Stimulated activated CD8-positive, alpha-beta memory T cell treated with anti-CD3 and anti-CD28 coated beads, Interleukin-12 subunit alpha, Interleukin-12 subunit beta, amount 100 ng/mL, for 1 hour (primary cell): ENCODE measurements at places on chromosomes 7 and 10.

GRCh38 chr10:127279334-127279774, 83.0 kb upstream of the INSYN2A start:
- DNase-seq, result no peak

- no peak for DNase-seq
These were observed 45.9 kb downstream of the MCMBP start for GRCh38 chr10:119826771-119827170.

GRCh38 chr10:38050212-38050611, 39.7 kb downstream of the ZNF33A start:
- no peak for DNase-seq

- no peak for DNase-seq
These were observed 126.2 kb downstream of the CCNY start for GRCh38 chr10:35462491-35462934.

- peak; percentile 52 for DNase-seq
These were observed 16.1 kb upstream of the GPR146 start for GRCh38 chr7:1028044-1028770.

GRCh38 chr7:17206349-17206905, 92.0 kb upstream of the AHR start:
- DNase-seq, result no peak

DNA sequence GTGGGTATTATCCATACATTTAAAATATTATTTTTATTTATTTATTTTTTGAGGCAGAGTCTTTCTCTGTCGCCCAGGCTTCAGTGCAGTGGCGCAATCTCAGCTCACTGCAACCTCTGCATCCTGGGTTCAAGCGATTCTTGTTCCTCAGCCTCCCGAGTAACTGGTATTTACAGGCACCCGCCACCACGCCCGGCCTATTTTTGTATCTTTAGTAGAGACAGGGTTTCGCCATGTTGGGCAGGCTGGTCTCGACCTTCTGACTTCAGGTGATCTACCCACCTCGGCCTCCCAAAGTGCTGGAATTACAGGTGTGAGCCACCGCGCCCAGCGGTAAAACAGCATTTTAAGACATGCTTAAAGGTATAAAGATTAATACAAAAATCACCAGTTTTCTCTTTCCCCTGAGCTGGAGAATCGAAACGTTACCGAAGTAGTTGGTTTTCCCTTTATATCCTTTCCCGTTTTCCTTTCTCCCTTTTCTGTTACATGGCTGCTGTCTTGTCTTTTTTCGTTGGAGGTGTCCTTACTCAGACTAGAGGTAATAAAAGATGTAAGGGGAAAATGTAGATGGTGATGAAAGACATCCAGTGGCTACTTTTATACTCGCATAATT, 1.7 kb downstream of the ARL5B start:
- DNase-seq, result no peak

DNA sequence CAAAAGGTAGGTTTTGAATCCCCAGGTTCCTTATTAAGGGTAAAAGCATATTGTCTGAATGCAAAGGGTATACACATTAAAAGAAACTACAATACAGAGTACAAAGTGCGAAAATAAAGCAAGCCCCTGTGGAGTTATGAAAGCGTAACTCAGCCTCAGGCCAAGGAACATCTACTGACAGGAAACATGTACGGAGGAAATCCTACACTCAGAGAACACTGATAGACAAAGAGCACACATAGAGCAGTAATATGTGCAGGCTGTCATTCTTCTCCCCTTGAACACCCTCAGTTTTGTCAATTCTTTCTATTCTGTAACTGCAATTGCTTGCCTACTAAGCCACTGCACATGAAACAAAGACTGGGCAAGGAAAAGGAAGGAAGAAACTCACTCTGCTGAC, 150.2 kb downstream of the DGKB start:
- DNase-seq, result no peak

DNA sequence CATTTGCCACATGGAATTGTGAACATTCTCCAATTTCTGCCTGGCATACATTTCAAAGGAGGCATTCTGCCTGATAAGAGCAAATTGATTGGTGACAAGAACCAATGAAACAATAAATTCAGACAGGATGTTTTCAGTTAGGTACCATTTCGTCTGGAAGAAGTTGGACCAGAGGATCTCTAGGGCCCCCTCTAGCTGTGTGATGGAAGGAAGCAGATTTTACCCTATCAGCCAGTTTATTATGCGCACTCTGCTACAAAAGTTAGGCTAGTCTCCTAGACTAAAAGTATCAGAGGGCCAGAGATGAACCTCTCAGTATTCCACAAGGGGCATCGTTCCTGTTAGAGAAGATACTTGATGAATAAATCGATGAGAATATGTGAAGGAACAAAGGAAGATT, 118.0 kb downstream of the BUB3 start:
- no peak for DNase-seq

GRCh38 chr7:25698451-25699113, 453.4 kb upstream of the NFE2L3 start:
- DNase-seq, result no peak

DNA sequence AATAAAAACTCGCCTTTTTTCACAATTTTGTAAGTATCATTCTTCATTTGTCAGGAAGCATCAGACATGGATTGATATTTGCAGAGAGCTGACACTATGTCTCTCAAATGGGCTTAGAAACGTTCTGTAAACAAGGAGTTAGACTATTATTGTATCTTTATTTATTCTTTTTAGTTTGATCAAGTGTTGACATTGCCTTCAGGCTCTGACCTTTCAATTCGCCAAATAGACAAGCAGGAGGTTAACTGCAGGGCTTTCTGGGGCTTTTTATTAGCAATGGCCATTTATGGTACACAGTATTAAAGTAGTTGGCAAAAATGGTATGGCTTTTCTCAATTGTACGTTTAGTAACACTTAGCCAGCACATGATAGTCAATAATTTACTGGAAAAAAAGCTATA, 221.7 kb downstream of the ZWINT start:
- DNase-seq, result no peak

DNA sequence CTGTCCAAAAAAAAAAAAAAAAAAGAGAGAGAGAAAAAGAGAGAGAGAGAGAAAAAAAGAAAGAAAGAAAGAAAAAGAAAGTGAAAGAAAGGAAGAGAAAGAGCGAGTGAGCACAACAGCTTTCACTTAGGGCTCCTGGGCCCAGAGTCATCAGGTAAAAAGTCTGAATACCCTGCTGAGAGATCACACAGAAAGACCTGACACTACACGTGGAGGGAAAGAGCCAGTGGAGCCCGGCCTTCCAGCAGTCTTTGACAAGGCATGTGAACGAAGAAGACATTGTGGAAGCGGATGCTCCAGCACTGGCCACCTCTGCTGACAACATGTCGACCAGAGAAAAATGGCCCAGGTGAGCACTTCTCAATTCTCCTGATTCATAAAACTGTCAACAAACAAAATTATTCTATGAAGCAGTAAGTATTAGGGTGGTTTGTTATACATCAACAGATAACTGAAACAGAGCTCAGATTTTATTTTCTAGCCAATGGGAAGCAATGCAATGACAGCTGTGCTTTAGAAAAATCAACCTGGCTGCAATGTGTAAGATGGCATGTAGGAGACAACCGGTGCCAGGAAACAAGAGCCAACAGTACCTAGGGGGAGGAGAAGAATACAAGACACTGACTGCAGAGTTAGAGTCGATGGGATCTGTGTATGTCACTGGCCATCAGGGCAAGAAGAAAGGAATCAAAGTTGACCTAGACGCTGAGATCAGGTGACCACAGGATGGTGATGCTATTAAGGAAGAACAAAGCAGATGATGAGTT, 4.4 kb downstream of the RNF216 start:
- no peak for DNase-seq

GRCh38 chr7:123916240-123916724, 8.8 kb upstream of the SPAM1 start:
- DNase-seq, result no peak

DNA sequence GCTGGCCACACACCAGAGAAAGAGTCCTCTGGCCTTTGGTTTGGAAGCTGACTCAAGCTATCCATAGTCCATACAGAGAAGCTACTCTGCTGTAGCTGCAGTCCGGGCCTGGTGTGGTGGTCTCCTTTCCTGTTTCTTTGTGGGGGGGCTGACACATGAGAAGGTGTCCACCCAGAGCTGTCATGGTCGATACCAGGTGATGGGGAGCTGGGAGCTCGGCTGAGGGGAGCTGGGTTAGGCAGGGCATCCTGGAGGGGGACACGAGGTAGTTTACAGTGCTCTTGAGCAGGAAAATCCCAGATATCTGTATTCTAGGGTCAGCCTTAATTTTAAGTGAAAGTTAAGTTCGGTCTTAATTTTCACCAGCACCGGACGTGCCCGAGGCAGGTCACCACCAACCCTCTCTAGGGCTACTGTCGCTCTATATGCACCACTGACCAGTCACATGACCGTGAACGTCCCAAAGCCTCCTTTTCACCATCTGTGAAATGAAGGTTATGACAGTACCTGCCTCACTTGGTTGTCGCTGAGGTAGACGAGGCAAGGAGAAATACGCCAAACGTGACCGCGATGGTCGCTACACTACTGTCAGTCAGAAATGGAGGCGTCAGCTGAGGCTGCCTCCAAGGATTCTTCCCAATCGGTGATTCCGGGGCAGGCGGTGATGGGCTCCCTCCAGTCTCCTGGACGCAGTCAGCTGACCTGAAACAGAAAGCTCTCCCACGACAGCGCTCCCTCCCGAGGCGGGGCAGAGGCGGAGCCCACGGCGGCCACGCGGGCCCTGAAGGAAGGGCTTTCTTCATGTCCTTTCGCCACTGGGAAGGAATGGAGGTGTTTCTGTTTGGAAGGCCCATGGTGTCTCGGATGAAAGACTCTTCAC, 69.4 kb upstream of the SHH start:
- no peak for DNase-seq

GRCh38 chr10:110361800-110362456, 57.2 kb upstream of the SMNDC1 start:
- no peak for DNase-seq

DNA sequence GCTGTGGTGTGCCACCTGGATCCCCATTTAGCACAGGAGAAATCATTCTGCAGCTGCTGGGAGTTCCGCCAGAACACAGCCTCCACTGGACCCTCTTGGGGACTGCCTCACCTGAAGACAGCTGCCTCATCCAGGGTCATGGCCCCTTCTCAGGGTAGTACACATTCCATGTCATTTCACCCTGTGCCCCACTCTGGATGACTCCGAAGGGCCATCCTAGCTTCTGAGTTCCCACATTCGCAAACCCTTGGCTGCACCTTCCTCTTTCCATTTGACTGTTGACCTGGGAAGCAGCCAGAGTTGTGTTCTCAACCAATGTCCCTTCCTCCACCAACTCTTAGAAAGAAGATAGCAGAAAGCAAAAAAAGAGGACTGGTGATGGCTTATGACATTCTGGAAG, 125.6 kb upstream of the TBX20 start:
- DNase-seq, result no peak

- no peak for DNase-seq
These were observed 51.4 kb upstream of the EXOC4 start for GRCh38 chr7:133201470-133201869.

- no peak for DNase-seq
These were observed 269.5 kb downstream of the TRIL start for GRCh38 chr7:28688651-28689050.

GRCh38 chr10:100894589-100895294, 18.0 kb upstream of the SLF2 start:
- no peak for DNase-seq

DNA sequence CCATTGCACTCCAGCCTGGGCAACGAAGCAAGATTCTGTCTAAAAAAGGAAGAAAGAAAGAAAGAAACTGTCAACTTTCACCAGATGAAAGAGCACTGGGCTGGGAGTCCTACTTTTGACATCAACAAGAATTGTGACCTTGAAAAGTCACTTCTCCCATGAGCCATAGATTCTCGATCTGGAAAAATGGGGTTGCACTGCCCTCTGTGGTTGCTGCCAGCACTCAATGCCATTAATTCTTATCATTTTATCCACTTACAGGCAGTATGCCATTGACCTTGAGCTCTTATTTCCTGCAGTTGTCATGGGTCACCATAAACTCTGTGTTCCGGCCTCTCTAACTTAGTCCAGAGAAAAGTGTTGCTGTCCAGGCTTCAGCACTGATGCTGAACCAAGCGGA, 137.2 kb downstream of the NOC3L start:
- DNase-seq, result no peak

GRCh38 chr10:89548673-89549072, 13.3 kb upstream of the SLC16A12 start:
- DNase-seq, result no peak

- DNase-seq, result no peak
These were observed 22.0 kb downstream of the VWA2 start for GRCh38 chr10:114261076-114261475.

GRCh38 chr7:57789130-57789529, 339.2 kb downstream of the ZNF716 start:
- DNase-seq, result no peak

GRCh38 chr10:126895214-126895781, 9.9 kb upstream of the DOCK1 start:
- no peak for DNase-seq

DNA sequence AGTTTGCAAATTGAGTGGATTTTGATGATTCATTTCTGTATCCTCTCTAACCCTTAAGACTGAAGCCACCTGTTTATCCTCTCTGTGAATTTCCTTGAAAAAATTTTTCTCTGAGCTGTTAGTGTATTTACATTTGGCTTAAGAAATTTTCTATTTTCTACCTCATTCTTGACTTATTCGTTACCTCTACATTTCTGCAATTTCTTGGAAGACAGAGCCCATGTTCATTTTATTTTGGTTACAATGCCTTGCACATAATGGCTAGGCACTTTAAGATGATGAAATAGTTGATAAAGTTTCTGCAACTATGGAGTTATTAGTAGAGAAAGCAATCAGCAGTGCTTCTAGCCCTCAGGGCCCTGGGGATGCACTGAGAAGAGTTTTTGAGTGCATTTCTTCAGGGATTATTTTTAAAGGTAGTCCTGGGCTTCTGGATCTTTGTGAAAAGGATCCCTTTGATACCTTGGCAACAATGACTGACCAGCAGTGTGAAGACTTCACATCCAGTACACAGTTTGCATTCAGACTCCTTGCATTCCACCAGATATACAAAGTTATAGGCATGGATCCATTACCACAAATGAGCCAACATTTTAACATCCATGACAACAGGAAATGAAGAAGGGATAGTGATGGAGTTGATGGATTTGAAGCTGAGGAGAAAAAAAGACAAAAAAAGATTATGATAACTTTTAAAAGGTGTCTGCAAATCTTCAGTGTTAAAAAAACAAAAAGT, 68.2 kb downstream of the CH25H start:
- no peak for DNase-seq

GRCh38 chr7:88020953-88021665, 87.1 kb downstream of the ADAM22 start:
- DNase-seq, result no peak
